Right ventricle myocardium inferior (tissue), 1 donor: ENCODE measurements at places on chromosomes 11 and 22. TPM values are rescaled to one million over a fixed set of nuclear protein-coding genes. Genes with fewer than 3 reads are reported as not detected.

DNA sequence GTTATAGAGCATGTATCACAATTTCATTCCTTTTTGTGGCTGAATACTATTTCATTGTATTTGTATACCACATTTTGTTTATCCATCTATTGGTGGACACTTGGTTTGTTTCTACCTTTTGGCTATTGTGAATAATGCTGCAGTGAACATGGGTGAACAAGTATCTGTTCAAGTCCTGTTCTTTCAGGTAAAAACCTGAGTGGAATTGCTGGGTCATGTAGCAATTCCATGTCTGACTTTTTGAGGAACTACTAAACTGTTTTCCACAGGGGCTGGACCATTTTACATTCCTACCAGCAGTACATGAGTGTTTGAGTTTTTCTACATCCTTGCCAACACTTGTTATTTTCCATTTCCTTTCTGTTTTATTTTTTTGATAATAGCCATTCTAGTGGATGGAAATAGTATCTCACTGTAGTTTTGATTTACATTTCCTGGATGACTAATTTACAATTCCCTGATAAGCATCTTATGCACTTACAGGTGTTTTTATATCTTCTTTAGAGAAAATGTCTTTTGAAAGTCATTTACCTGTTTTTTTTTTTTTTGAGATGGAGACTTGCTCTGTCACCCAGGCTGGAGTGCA is 12.2 kb downstream of the CABIN1 start:
- no peak for DNase-seq

DNA sequence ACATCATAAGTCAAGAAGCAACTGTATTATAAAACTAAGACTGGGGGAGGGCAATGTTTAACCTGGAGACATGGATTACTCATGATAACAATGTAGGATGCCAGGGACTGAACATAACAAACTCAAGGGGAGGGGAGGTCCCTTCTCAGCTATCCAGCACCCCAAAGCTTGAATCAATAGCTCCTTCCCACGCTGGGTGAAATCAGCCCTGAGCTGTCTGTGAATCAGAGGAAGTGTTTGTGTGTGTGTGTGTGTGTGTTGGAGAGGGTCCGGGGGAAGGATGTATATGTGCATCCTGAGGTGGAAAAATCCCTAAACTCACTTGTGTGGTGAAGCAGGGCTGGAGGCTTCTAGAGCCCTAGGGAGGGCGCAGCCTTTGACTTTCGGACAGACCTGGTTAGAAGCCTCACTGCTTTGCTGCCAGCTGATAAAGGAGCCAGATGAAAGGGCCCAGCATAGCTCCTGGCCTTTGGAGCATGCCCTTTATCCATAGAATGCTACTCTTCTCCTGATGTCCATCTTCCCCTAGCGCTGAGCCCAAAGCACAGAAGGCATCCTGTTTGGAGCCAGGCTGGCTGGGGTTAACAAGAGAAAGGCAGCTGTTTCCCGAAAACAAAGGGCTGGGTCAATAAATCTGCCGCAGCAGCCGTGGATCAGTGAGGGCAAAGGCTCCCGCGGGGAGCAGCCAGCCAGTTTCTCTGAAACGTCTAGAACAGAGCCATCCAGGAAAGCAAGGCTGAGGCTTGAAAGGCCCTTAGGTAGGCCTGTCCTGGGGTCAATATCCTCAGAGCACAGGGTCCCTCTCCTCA is 35.8 kb downstream of the TNKS1BP1 start:
- no peak for DNase-seq

GRCh38 chr11:35102267-35102666 is 36.7 kb upstream of the CD44 start:
- no peak for DNase-seq

- DNase-seq, result no peak
These were observed 86.0 kb downstream of the CCDC81 start for GRCh38 chr11:86460461-86461385.

GRCh38 chr11:130214861-130215530 is 55.4 kb downstream of the ST14 start:
- no peak for DNase-seq

GRCh38 chr11:75656044-75656727 is 12.7 kb downstream of the MAP6 start:
- DNase-seq, result no peak

DNA sequence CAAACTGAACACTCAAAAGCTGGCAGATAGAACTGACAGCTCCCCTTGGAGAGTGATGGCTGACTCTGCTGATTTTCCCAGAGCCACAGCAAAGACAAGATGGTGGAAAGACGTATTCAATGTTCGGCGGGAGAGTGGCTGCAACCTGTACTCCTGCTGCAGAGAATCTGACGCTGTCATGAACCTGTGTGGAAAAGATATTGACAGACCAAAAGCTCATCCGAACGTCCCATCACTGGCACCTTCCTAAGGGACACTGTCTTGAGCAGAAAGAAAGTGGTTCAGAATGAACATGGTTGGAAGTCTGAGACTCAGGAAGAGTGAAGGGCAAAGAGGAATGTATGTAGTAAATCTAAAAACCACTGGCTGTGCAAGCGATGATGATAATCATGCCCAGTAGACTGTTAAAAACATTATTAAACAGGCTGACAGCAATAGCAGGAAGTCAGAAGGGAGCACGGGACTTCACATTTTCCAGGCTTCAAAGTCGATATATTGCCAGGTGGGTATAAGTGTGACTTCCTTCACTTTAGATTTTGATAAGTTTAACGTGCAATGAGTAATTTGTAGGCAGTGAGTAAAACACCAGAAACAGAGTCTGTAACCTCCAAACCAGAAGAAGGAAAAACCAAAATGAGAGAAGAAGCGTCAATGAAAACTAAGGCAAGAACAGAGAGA is 6.2 kb upstream of the IL17REL start:
- no peak for DNase-seq

DNA sequence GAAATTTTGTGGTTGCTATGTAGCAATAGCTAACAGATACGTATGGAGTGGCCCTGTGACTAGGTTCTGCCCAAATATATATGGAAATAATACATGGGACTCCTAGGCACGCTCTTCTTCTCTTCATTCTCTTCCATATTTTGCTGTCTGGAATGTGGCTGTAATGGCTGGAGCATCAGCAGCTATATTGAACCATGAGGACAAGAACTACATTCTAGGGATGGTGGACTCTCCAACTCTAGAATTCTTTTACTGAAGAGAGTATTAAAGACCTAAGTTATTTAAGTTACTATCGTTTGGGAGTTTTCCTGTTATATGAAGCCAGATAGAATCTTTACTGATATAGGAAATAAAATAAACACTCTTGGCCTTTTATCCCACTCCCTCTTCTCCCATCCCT is 7.5 kb upstream of the NELL1 start:
- DNase-seq, result no peak

GRCh38 chr11:16185042-16185441 is 171.3 kb downstream of the SOX6 start:
- DNase-seq, result no peak

DNA sequence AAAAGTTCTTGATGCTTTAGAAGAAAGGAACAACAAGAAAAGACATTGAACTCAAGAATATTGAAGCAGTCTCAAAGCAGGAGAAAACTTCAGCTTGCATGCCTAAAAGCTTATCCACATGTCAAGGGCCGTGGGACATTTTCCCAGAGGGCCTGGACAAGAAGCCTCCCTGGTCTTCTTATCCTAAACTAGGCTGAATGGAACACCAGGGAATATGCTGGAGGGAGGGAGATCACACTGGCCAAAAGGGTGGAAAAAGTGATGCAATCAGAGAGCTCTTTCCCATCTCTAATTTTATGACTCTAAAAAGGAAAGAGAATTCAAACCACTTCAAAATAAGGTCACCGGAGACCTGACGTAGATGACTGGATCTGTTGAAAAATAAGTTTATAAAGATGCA is 107.2 kb downstream of the MPPED2 start:
- DNase-seq, result peak; percentile 74

DNA sequence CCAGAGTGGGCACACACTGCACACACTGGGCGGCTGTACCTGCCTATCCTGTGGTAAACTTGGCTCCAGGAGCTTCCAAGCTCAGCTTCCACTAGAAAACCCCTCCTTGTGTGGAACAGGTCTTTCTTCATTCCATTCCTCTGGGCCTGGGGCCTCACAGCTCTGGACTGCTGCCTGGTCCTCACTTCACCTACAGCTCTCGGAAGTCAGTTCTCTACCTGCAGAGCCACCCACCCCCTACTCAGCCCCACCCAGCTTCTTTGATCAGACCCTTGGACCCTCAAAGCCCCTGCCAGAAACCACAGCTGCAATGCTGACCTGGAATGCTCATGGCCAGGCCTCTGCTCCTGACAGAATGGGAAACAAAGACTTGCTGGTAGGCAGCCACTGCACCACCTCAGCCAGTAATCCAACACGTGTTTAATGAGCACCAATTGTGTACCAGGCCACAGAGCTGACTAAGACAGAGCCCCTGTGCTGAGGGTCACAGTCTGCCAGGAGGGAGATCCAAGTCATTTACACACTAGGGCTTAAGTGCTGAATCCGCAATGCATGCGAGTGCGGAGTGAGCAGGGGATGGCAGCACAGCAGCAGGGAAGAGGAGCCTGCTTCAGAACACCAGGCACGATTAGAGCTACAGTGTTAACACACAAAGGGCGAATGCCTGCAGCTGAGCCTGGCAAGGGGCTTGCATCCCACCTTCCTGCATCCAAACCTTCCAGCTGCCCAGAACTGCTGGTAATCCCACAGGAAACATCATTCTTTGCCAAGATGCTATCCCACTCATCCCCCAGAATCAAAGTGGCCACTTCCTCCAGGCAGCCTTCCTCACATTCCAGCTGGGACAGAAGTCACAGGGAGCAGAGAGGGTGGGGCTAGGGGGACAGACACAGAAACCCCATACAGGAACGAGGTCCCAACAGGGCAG is 4.6 kb downstream of the GNB1L start:
- peak; percentile 60 for DNase-seq

GRCh38 chr11:73240190-73240781 is 22.2 kb downstream of the P2RY2 start:
- peak; percentile 86 for DNase-seq

GRCh38 chr11:99781074-99781473 is 760.3 kb downstream of the CNTN5 start:
- no peak for DNase-seq

DNA sequence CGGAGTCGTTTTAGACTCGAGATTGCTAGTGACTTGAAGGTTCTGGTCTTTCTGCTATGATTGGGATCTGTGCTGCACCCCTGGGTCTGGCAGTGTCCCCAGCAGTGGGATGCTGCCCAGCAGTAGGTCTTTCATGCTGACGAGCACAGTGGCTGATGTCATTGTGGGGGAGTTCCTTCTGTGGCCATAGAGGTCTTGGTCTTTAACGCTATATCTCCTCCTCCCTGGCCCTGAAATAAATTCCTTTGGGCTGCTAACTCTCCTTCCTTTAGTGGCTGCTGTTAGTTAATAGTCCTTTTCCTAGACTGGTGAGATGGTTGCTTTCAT is 136.3 kb downstream of the TEAD1 start:
- no peak for DNase-seq

- DNase-seq, result no peak
These were observed 31.2 kb downstream of the LDLRAD3 start for GRCh38 chr11:35974882-35975589.

- no peak for DNase-seq
These were observed 7.2 kb downstream of the RAB36 start for GRCh38 chr22:23152238-23153114.

DNA sequence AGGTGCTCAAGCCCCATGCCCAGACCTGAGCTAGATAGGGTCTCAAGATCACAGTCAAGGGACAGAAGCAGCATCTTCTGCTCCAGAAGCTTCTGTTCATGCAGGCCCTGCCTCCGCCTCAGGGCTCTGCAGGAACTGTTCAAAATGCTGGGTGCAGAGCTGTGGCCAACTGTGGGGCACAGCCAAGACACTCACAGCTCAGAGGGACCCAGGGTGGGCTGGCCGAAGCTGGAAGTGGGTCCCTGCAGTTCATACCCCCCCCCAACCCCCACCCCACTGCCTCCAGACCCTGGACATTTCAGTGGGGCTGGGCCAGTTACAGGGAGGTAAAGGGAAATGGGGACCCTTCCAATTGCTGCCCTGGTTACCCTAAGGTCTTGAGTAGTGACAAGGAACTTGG is 129.0 kb downstream of the CRYBB2 start:
- no peak for DNase-seq

GRCh38 chr11:77506857-77507256 is 33.0 kb upstream of the PAK1 start:
- no peak for DNase-seq

GRCh38 chr22:20139391-20140106 is 7.9 kb downstream of the ZDHHC8 start:
- DNase-seq, result no peak

- DNase-seq, result no peak
These were observed at the start of gene KLHL22 for GRCh38 chr22:20494978-20495860. KLHL22 (minus strand) TSS chr22:20495795; CDS start chr22:20489211, 6,584 bp downstream.

DNA sequence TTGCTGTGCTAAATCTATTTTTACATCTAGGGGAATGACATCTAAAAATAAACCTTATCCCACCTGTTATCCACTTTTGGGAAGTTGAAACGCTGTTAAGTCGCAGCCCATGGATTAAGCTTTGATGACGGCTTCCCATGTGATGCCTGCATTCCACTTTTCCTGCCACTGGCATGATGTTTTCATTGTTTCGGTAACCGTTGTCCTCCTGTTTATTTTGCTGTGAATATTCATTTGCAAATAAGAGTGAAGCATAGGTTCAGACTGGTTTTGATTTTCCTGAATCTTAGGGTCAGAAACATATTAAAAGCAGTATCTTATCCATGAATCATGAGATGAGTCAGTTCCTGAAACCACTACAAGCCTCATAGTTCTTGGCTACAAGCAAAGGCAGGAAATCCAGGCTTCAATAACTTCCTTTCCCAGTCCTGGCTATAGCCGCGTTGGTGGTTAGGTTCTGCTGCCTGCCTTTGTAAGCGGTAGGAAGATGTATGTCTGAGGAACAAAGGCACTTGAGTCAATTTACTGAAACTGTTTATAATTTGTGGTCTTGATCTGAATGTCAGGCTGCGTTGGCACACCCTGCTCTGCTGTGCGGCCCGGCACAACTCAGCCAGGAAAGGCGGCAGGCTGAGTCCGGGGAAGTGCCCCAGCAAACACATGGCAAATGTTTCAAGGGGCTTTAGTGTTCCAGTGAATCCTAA is 19.4 kb downstream of the TEAD1 start:
- DNase-seq, result no peak

PHLDB1 gene
- 115 TPM for total RNA-seq

GGT5 gene
- 27.6 TPM for total RNA-seq

CLMP gene
- total RNA-seq, result 8.6 TPM

PDE2A gene
- total RNA-seq, result 41.2 TPM

HTR3A gene
- not detected for total RNA-seq

SERHL2 gene
- total RNA-seq, result 2.6 TPM

ZP1 gene
- total RNA-seq, result 0.14 TPM

VWCE gene
- total RNA-seq, result 1.0 TPM

NELL1 gene
- not detected for total RNA-seq

CCDC87 gene
- total RNA-seq, result 0.27 TPM
